ENCODE measurements at places on chromosomes 13 and 19.

DNA sequence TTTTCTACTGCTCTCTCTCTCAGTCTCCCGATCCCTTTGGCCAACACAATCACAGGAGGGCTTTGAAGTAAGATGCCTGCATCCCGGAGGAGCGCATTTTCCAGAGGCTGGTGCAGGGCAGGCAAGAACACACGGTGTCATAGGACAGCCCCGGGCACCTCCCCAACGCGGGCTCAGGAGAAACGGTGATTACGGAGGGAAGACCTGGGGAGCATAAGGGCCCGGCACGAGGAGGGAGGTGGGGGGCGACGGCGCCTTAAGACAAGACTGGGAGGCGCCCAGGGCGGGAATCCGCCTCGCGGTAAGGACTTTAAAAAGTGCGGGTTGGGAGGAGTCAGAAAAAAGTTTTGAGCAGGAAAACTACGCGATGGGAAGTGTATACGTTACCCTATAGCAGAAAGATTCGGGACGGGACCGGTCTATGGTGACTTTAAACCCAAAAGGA is 18.7 kb upstream of the ZNF888 start:
- peak; percentile 55 for DNase-seq

GRCh38 chr13:88958821-88959220 is 1287.7 kb downstream of the SLITRK5 start:
- DNase-seq = no peak

- DNase-seq = no peak
Observed at GRCh38 chr13:110155072-110155471, 151.9 kb downstream of the COL4A1 start.

GRCh38 chr13:29503041-29503837 is 92.2 kb downstream of the SLC7A1 start:
- no peak for DNase-seq

DNA sequence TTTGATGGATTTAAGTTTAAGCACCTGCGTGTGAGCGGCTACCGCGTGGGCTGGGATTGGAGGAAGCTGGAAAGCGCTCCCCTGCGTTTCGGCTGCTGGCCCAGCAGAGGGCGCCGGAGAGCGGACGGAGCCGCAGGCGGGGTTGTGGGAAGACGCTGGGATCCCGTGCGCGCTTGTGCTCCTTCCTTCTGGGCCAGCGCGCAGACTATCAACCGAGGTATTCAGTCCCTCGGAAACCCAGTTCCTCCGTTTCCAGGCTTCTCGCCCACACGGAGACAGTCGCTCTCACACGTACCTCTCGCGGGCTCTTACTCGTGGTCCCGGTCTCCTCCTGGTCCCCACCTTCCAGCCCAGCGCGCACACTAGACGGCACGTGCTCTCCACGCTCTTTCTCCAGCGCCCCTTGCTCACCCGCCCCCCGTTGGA is 28.8 kb downstream of the EPN1 start:
- DNase-seq = no peak

GRCh38 chr19:52518646-52519045 is 8.8 kb upstream of the ZNF808 start:
- DNase-seq = no peak

DNA sequence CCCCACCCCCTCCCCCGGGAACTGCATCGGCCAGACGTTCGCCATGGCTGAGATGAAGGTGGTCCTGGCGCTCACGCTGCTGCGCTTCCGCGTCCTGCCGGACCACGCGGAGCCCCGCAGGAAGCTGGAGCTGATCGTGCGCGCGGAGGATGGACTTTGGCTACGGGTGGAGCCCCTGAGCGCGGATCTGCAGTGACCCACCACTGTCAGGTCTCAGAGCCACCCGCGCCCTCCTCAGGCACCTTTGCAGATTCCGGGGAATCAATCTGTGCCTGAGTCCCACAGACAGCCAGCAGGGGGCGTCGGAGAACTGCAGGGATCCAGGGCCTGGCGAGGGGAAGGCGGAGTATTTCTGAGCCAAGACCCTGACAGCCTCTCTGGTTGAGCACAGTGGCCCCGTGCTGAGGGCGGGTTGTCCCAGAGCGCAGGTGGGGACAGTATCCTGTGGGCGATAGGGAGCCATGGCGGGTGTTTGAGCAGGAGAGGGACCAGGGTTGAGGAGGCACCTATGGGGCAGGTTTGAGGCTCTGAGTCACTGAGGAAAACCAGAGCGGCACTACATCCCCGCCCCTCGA is 30.4 kb upstream of the CYP4F8 start:
- peak; percentile 80 for DNase-seq

DNA sequence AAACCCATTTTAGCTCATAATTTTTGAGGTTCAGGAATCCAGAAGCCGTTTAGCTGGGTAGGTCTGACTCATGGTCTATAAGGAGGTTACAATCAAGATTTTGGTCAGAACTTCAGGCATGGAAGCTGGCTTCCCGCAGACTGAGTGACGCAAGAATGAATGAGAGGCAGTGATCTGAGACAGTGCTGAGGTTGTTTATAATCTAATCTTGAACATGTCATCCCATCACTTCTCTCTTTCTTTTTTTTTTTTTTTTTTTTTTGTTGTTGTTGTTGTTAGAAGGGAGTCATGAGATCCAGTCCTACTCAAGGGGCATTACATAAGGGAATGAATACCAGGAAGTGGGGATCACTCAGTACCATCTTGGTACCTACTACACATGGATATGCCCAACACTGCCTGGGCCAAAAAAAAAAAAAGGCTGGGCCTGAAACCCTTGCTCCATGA is 217.4 kb downstream of the DLEU7 start:
- DNase-seq = no peak
